Activated CD4-positive, alpha-beta T cell treated with anti-CD3 and anti-CD28 coated beads for 4 hours (primary cell): ENCODE measurements at places on chromosomes 16 and 17.

- no peak for DNase-seq
Observed at GRCh38 chr16:2022723-2023091, 3.1 kb downstream of the NPW start.

GRCh38 chr17:38690386-38690785 is 14.7 kb upstream of the MLLT6 start:
- DNase-seq = no peak

GRCh38 chr16:1258225-1258600 is 2.3 kb downstream of the TPSD1 start:
- no peak for DNase-seq

GRCh38 chr16:19524356-19524615 is 544 bp downstream of the CCP110 start:
- no peak for DNase-seq

GRCh38 chr17:47315451-47316266 is 8.1 kb upstream of the EFCAB13 start:
- peak; percentile 11 for DNase-seq

DNA sequence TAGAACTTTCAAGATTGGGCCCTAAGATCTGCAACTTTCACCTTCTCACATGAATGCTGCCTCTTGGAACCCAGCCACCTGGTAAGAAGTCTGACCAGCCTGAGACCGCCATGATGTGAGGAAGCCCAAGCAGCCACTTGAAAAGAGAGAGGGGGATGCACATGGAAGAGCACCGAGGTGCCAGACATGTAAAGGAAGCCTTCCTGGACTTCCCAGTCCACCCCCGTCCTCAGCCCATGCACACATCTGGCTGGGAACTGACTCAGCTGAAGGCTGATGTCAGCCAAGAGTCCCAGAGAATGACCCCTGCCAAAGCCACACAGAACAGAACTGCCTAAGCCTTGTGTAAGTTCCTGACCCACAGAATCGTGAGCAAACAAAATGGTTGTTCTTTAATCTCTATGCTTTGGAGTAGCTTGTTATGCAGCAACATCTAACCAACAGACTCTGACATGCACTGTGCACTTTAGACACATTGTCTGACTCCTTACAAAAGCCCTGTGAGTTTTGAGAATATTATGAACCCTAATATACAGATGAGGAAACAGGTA is 86.7 kb downstream of the RMI2 start:
- DNase-seq = no peak

GRCh38 chr17:71511266-71511995 is 609.4 kb upstream of the SOX9 start:
- no peak for DNase-seq

DNA sequence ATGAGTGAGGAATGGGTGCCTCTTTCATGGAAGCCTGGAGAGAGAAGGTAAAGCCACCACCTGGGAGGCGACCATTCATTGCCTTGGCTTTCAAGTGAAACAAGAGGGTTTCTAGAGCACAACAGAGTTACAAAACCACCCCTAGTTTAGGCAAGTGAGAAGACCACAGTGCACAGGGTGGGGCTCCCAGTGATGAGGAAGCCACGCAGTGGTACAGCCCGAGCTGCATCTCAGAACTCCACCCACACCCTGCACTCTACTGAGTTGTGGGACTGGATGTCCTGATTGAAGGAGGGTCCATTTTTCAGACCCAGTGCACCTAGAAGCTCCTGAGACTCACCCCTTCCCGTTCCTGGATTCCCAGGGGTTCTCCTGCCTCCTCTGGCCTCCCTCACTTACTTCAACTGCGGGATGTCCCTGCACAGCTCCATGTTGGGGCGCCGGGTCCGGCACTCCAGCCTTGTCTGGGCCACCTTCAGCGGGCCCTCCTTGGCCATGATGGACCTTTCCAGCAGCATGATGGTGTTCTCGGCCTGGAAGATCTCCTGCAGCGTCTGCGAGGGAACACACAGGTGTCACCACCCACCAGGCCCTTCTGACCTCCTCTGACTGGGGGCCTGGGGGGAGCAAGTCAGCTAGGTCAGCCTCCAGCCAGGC is 55.1 kb upstream of the EMP2 start:
- no peak for DNase-seq

DNA sequence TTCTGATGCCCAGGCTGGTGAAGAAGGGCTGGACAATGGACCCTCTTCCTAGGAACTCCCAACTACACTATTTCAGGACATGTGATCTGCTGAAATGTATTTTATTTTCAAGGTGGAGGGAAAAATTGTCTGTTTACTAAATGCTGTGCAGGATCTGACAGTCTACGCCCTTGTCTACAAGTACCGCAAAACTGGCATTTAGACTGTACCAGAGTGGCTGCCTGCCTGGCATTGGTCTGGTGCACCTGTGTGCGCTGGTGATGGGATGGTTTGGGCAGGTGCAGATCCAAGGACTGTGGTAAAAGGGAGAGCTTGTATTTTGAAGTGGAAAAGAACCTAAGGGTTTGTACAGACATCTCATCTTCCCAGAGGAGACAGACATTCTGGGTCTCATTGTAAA is 79.7 kb downstream of the AIPL1 start:
- DNase-seq = no peak

GRCh38 chr16:12679660-12680272 is 123.9 kb downstream of the CPPED1 start:
- no peak for DNase-seq

- no peak for DNase-seq
Observed at GRCh38 chr17:71023249-71024030, 854.1 kb downstream of the KCNJ2 start.

DNA sequence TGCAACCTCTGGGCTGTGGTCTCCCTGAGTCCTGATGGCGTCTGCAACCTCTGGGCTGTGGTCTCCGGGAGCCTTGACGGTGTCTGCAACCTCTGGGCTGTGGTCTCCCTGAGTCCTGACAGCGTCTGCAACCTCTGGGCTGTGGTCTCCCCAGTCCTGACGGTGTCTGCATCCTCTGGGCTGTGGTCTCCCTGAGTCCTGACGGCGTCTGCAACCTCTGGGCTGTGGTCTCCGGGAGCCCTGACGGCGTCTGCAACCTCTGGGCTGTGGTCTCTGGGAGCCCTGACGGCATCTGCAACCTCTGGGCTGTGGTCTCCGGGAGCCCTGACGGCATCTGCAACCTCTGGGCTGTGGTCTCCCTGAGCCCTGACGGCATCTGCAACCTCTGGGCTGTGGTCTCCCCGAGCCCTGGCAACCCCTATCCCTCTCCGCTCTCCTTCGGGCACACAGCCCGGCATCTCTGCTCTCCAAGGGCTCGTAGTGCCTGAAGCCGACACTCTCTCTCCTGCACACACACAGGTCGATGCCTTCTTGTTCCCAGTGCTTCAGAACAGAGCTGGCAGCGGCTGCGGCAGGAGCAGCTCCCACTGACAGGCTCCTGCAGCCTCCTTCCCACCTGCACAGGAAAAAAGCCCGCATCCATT is 45.6 kb downstream of the METRNL start:
- DNase-seq = no peak

- DNase-seq = no peak
Observed at GRCh38 chr17:2797226-2797625, 988 bp downstream of the RAP1GAP2 start.

GRCh38 chr17:36030956-36031355 is 13.2 kb upstream of the CCL23 start:
- no peak for DNase-seq

DNA sequence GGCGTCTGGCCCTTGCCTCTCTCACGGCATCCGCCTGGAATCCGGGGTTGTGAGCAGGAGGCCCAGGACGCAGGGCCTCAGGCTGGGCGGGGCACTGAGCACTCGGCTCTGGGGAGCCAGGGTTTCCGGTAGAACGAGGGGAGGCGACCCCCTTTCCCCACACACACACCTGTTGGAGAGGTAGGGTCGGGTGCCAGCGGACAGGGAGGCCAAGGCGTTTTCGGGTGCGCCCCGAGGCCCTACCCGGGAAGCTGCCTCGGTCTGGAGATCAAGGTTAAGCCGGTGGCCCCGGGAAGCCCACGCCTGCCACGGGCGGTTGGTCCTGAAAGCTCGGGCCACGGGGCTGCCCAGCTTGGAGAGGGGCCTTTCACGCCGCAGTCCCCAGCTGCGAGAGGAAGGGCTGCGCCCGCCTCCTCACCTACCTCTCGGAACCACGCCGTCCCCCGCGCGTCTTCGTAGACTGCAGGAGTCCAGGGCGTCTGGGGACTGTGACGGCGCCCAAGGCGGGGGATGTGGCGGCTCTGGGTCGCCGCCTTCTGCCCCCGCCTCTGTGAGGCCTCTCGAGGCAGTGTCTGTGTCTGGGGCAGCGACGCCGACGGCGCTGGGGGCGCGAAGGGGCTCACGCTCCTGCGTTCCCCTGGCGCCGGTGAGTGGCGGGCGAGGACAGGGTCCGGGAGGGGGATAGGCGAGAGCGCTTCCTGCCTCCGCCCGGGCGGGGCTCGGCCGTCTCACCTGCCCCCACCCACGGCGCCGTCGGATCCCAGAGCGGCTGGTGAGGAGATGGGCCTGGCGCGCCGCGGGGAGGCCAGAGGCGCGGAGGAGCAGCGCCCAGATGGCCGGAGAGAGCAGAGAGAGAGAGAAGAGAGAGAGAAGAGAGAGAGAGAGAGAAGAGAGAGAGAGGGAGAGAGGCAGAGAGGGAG is 20.3 kb upstream of the HOXB9 start:
- peak; percentile 51 for DNase-seq

- DNase-seq = no peak
Observed at GRCh38 chr17:75005291-75005690, 7.2 kb upstream of the MRPL58 start.

- no peak for DNase-seq
Observed at GRCh38 chr16:69087161-69087581, 18.3 kb upstream of the HAS3 start.

DNA sequence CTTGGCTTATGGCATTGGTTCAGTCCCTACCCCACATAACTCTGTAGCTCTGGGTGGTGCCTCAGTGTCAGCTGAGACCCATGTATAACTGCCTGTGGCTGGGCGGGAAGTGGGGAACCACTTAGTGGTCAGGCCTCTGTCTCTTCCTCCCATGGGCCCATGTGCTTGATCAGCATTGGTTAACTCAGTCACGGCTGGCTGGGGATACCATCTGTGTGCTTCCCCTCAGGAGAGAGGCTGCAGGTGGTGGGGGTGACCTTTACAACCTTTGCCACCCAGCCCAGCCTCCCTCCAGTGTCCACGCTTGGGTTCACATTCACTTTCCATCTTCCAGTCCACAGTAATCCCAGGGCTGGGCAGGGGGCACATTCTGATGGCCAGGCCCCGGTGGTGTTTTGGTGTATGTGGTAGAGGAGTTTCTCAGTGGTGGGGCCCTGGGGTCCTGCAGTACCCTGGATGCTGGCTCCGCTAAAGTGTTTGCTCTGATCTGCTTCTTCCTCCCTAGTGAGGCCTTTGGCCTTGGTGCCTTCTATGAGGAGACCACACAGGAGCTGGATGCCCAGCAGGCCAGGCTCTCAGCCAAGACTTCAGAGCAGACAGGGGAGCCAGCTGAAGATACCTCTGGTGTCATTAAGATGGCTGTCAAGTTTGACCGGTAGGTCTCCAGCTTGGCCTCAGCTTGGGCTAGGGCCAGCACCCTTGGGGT is 10.2 kb upstream of the NFATC3 start:
- DNase-seq = no peak

GRCh38 chr17:15112846-15113617 is 152.1 kb downstream of the PMP22 start:
- DNase-seq = no peak

GRCh38 chr17:17884391-17885357 is 47.9 kb upstream of the SREBF1 start:
- DNase-seq = no peak

GRCh38 chr16:12874186-12874585 is 27.2 kb upstream of the SHISA9 start:
- no peak for DNase-seq

- peak; percentile 29 for DNase-seq
Observed at GRCh38 chr16:88924834-88925539, 52.0 kb downstream of the CBFA2T3 start.

DNA sequence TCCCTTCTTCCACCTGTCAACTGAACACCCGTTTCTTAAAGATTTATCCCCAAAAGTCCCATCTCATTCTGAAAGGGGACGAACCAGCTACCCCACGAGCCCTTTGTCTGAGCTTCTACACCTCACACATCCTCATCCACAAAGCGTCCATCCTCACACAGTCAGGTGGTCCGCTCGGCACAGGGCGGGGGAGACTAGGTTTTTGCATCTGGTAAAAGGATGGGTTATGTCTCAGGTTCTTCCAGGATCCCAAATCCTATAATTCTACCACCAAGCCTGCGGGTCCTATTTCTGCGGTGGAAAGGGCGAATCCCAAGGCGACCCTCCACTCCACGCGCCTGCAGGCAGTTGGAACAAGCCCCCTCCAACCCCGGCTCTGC is 458 bp downstream of the GFOD2 start:
- DNase-seq = no peak

DNA sequence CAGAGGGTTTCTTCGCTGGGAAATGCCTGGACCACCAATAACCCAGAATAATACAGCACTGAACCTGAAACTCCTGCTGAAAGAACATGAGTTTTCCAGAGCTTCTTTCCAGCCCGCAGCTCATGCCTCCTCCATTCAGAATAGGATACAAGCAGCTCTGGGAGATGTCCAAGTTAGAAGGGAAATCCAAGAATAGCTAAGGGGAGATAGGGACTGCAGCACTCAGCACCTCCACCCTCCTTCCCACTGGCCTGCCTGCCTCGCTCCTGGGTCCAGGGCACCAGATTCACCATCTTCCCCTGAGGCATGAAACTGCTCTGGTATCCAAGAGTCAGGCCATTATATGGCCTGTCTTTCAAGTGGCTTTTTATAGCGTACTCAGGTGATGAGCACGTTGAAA is 4.1 kb downstream of the KRT31 start:
- DNase-seq = no peak

DNA sequence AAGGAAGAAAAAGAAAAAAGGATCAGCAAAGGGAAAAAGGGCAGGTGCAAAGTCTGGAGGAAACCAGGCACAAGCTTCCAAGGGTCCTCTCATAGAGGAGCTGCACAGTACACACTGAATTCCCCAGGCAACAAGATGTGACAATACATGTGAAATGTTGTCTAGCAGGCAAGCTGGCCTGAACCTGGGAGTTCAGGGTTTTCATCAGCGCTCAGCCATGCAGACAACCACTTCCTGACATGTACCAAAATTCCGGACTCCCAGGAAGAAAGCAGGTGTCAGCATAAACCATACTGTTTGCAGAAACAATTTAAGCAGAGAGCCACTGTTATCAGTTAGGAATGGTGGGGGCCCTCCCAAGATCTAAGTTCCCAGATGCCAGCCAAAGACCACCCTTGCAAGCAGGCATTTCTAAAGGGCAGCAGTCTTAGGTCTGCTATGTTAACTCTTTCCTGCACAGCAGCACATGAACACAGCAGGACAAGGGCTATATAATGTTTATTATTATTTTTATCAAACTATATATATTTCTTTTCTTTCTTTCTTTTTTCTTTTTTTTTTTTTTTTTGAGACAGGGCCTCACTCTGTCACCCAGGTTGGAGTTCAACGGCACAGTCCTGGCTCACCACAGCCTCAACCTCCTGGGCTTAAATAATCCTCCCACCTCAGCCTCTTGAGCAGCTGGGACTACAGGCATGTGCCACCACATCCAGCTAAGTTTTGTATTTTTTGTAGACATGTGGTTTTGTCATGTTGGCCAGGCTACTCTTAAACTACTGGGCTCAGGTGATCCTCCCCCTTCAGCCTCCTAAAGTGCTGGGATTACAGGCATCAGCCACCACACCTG is 10.1 kb downstream of the TK2 start:
- no peak for DNase-seq
